ENCODE measurements at places on chromosomes 13 and 19. TPM values are rescaled to one million over a fixed set of nuclear protein-coding genes. Genes with fewer than 3 reads are reported as not detected.

Gene ZNF709
- total RNA-seq = 4.3 TPM

Gene EHD2
- total RNA-seq = 0.25 TPM

Gene CBY2
- total RNA-seq = not detected

Gene SRRM5
- total RNA-seq = 0.16 TPM

GRCh38 chr13:80237646-80238045 lies 103.3 kb downstream of the SPRY2 start:
- DNase-seq = no peak

GRCh38 chr19:33245948-33246708 lies 20.5 kb upstream of the SLC7A10 start:
- DNase-seq = no peak

Gene PLPPR2
- total RNA-seq = 6.2 TPM

- no peak for DNase-seq
These were observed 21.2 kb downstream of the PROZ start for GRCh38 chr13:113179374-113180230.

DNA sequence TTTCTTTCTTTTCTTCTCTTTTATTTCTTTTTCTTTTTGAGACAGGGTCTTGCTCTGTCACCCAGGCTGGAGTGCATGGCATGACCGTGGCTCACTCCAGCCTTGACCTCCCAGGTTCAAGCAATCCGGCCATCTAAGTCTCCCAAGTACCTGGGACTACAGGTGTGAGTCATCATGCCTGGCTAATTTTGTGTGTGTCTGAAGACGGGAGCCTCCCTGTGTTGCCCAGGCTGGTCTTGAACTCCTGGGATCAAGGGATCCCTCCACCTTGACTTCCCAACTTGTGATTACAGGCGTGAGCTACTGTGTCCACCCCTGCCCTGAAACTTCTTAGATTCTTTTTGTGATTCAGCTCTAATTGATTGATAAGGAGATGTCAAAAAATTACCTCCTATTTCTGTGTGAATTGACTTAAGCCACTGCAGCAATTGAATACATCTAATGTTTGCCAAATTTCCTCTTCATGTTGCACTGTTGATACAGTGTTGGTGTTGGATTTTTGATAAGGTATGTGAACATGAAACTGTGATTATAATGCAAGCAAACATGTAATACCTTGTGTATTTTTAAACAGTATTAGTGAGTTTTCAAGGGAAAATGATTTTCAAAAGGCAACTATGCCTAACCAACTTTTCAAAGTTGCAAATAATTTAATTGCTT lies 22.6 kb downstream of the KLF5 start:
- DNase-seq = no peak

GRCh38 chr13:100822871-100823443 lies 148.4 kb upstream of the TMTC4 start:
- DNase-seq = no peak

Gene KLK2
- not detected for total RNA-seq

Gene KLC3
- total RNA-seq = not detected

- peak; percentile 65 for DNase-seq
These were observed 17.5 kb downstream of the KLF2 start for GRCh38 chr19:16342002-16342715.

DNA sequence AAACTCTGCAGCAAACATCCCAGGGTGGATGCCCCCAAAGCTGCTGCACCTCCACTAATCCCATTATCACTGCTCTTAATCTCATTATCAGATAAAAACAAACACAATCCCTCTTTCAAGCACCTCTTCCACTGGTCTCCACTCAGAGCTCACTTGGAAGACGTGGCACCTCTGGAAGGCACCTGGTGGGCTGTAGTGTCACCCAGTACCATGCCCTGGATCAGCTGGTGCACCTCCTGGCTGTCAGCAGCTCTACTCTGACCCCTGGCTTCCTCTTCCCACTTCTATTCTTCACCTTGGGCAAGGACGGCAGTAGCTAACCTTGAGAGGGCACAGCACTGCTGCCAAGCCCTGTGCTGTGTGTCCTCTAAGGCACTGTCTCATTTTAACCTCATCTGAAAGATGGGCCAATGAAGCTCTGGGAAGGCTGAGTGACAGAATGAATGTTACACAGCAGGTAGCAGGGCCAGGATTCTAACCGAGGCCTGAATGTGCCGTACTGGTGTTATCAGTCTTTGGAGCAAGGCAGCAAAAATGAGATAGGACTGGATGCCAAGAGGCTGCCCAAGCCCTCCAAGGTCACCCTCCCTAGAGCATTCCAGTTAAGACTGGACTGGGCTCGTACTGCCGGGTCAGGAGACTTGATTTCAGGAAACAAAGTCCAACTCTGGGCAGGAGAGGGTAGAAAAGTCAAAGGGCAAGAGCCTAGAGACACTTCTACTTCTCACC lies 7.4 kb downstream of the BRD4 start:
- no peak for DNase-seq

- DNase-seq = no peak
These were observed 1.6 kb downstream of the TTYH1 start for GRCh38 chr19:54416695-54417491.

Gene CKAP2
- 52.3 TPM for total RNA-seq

Gene URAD
- total RNA-seq = not detected

DNA sequence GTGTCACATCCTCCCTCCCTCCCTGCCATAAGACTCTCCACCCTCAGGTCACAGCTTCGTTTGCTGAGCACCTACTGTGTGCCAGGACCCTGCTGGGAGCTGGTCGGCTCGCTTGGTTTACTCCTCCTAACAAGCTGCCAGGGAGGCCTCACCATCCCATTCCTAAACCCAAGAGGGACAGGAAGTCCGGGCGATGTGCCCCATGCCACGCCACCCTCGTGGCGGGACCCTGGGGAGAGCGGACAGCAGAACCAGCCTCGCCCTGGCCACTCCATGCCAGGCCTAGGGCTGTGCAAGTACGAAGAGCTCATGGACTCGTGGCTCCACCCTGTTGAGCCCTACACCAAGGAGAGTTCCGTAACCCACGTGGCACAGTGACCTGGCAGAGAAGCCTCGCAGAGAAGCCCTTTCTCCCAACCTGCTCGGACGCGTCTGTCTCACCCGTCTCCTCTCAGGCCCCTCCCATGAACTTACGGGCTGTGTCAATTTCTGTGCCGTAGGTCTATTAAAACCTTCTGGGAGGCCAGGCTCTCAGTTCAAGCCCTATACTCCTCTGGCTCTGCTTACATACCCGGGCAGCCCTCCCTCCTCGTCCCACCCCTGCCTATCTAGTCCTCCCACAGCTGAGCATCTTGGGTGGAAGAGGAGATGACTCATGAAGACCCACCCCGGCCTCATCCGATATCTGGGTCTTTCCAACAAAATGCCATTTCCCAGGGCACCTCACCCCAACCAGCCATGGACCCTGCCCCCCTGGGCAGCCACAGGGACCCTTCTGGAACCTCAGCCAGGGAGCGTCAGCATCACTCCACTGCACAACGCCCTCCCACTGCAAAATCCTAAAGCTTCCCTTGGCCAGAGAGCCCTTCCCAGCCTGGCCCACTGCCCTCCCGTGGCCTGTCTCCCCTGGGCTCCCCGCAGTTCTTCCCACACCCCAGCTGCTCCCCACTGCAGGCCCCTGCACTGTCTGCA lies 2.6 kb downstream of the UBXN6 start:
- DNase-seq = no peak

GRCh38 chr13:108005231-108005630 lies 210.1 kb downstream of the LIG4 start:
- DNase-seq = no peak

DNA sequence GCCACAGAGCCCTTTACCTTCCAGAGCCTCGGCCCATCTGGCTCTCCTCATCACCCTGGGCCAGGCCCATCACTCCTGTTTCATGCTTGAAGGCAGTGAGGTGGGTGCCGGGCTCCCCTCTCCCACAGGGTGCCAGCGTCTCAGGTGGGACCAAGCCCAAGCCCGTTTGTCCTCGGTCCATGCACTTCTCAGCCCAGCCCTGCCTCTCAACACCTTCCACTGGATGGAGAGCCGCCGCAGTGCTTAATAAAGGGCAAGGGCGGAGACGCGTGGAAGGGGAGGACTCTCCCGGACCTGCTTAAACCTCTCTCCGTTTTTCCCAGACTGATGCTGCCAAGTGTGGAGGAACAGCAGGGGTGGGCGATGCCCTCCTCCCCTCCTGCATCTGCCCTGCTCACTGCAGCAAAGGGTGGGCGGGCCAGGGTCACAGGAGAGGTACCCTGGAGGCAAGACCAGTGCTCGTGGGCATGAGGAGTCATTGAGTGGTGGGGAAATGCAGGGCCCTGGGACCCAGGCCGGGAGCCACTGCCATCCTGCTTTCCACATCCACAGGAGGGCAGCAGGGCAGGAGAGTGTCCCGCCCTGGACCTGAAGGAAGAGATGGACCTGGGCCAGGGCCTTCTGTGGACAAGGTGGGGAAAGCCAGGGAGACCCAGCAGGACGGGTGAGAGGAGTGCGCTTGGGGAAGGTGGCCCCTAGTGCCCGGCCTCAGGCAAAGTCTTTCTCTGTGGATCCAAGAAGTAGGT lies 9.7 kb upstream of the ATP11A start:
- no peak for DNase-seq

- no peak for DNase-seq
These were observed 143.4 kb downstream of the DLEU7 start for GRCh38 chr13:50699874-50700663.

GRCh38 chr13:29935309-29935981 lies 85.0 kb upstream of the UBL3 start:
- DNase-seq = peak; percentile 83

Gene POGLUT2
- total RNA-seq = 1.00 TPM

Data from CD8-positive, alpha-beta T cell (primary cell).